Omental fat pad (tissue), 4 donors: ENCODE measurements at places on chromosomes 5 and 9.
A peak's percentile ranks its signal among the peaks of the same experiment; 100 is the strongest.

GRCh38 chr5:57004800-57005199 is 52.9 kb upstream of the MIER3 start:
- DNase-seq: no peak

- DNase-seq: no peak
Measured at GRCh38 chr9:4784403-4784802, 8.3 kb upstream of the RCL1 start.

GRCh38 chr9:116662646-116663310 is 24.3 kb upstream of the TRIM32 start:
- DNase-seq: no peak

- no peak for DNase-seq
Measured at GRCh38 chr5:180825768-180826525, 23.3 kb upstream of the MGAT1 start.

- no peak for DNase-seq
Measured at GRCh38 chr9:74735761-74736160, 152.0 kb downstream of the TRPM6 start.

DNA sequence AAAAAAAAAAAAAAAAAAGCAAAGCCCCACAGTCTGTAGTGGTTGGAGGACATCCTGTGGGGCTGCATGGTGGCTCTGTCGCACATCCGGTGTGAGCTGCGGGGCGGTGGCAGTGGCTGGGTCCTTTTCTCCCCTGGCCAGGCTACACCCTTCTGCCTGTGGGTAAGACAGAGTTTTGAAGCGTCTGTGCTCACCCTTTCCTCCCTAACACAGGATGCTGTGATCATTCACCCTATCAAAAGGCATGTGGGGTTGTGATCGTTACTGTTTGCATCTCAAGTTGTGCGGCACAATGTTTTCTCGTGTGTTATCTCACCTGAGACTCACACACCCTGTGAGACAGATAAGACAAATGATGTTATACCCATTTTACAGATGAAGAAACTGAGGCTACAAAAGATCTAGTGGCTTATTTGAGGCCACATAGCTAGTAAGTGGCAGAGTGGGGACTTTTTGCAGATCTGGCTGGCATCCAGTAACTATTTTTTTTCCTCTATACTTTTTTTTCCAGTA is 17.5 kb downstream of the IRF1 start:
- peak; percentile 17 for DNase-seq

- no peak for DNase-seq
Measured at GRCh38 chr5:172943283-172943841, 15.9 kb upstream of the RPL26L1 start.

- no peak for DNase-seq
Measured at GRCh38 chr9:23820451-23821374, 5.3 kb downstream of the ELAVL2 start.

GRCh38 chr5:147857302-147858129 is 21.0 kb upstream of the SCGB3A2 start:
- peak; percentile 55 for DNase-seq

- no peak for DNase-seq
Measured at GRCh38 chr9:121707477-121708424, 56.3 kb downstream of the DAB2IP start.

DNA sequence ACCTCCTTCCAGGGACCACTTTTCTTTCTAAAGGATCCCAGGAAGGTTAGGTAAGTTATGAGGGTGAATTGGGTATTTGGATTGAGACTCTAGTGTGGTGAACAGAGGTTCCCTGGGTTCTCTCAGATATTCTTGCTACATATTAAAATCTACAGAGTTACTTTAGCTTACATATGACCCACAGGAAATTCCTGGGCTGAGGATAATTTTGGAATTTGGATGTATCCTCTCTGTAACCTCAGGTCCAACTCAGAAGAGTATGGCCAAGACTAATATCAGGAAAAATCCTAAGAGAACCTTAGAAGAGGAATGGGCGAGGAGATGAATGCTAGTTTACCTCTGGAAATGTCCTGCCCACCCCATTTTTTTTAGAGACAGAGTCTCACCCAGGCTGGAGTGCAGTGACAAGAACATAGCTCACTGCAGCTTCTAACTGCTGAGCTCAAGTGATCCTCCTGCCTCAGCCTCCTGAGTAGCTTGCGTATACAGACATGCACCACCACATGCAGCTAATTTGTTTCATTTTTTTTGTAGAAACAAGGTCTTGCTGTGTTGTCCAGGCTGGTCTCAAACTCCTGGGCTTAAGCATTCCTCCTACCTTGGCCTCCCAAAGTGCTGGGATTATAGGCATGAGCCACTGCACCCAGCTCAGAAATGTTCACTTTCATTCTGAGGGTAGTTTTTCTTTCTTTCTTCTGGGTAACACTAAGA is 196.4 kb downstream of the ARHGEF28 start:
- no peak for DNase-seq

- DNase-seq: no peak
Measured at GRCh38 chr5:122523776-122524175, 211.7 kb downstream of the SNCAIP start.

GRCh38 chr5:56259002-56259511 is 25.9 kb upstream of the ANKRD55 start:
- no peak for DNase-seq

- DNase-seq: no peak
Measured at GRCh38 chr9:96061293-96061987, 185.9 kb downstream of the ERCC6L2 start.

DNA sequence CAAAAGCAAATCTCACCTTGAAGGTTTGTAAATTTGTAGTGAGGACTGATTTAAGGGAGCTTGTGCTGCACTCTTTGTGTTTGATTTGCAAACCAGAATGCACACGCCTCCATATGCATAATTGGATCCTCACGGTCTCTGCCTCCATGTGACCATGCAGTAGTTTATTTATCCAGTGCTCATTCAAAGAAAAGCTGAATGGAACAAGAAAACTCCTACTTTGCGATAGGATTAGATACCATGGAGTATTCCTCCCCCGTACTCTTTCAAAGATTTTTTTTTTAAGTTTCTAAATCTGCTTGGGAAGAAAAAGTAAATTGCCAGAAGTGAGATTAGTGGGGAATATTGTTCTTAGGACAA is 290.4 kb upstream of the TUT7 start:
- no peak for DNase-seq
